ENCODE measurements at places on chromosomes 11 and 22. TPM values are rescaled to one million over a fixed set of nuclear protein-coding genes. Genes with fewer than 3 reads are reported as not detected.

LINC01488 gene
- total RNA-seq: 0.05 TPM

KIRREL3 gene
- 10.2 TPM for total RNA-seq

SLC25A45 gene
- total RNA-seq: 13.1 TPM

DEUP1 gene
- not detected for total RNA-seq

CTSW gene
- not detected for total RNA-seq

OR8B3 gene
- not detected for total RNA-seq

SAA4 gene
- total RNA-seq: not detected

MYO18B gene
- 0.04 TPM for total RNA-seq

CCDC87 gene
- 0.54 TPM for total RNA-seq

POU2AF1 gene
- not detected for total RNA-seq

KCNC1 gene
- total RNA-seq: 0.05 TPM

GLB1L2 gene
- total RNA-seq: 1.9 TPM

SAA1 gene
- 0.42 TPM for total RNA-seq

APOBEC3F gene
- total RNA-seq: 2.6 TPM
